ENCODE measurements at places on chromosomes 16 and 17. TPM values are rescaled to one million over a fixed set of nuclear protein-coding genes. Genes with fewer than 3 reads are reported as not detected.

The FNDC8 gene
- total RNA-seq, result not detected

The CTRB1 gene
- total RNA-seq, result not detected

The COX6A2 gene
- not detected for total RNA-seq

The CPSF4L gene
- 0.58 TPM for total RNA-seq

The DNAH9 gene
- 0.88 TPM for total RNA-seq

The KRTAP2-2 gene
- total RNA-seq, result not detected

The SALL1 gene
- total RNA-seq, result 111 TPM

The XPO6 gene
- 95.2 TPM for total RNA-seq

The KCNJ16 gene
- 1.5 TPM for total RNA-seq

The TCAP gene
- 1.4 TPM for total RNA-seq

The CCDC144A gene
- 0.81 TPM for total RNA-seq

The MEIOB gene
- 0.21 TPM for total RNA-seq

The NACA2 gene
- total RNA-seq, result not detected

Data from endodermal cell (in vitro differentiated cells).